ENCODE measurements at places on chromosomes 11 and 22.

DNA sequence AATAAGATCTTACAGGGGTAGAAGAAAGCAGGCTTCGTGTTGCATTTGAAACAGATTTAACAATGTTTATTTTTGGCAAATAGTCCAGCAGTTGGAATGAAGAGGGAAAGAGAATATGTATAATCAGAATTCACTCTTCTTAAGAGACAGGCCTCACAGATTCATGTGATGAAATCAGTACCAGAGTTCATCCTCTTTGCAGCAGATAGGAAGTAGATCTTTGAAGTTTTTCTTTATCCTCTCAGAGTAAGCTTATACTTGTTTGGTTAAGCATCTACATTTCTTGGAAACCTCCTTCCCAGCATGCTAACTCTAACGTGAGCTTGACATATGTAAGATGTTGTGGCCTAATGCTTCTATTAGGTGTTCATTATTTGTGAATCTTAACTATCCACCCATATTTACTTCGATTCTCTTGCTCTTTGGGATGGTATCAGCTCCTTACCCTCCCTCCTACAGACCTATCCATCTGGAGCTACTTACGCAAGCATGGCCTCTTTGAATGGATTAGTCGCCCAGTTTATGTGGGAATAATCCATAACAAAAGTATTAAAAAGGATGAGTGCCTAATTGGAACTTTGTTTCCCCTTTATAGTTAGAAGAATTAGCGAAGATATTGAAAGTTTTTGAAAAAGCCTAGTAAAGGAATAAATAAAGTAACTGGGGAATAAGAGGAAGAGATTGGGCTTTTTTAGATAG, 80.1 kb downstream of the PRMT3 start:
- DNase-seq = no peak

DNA sequence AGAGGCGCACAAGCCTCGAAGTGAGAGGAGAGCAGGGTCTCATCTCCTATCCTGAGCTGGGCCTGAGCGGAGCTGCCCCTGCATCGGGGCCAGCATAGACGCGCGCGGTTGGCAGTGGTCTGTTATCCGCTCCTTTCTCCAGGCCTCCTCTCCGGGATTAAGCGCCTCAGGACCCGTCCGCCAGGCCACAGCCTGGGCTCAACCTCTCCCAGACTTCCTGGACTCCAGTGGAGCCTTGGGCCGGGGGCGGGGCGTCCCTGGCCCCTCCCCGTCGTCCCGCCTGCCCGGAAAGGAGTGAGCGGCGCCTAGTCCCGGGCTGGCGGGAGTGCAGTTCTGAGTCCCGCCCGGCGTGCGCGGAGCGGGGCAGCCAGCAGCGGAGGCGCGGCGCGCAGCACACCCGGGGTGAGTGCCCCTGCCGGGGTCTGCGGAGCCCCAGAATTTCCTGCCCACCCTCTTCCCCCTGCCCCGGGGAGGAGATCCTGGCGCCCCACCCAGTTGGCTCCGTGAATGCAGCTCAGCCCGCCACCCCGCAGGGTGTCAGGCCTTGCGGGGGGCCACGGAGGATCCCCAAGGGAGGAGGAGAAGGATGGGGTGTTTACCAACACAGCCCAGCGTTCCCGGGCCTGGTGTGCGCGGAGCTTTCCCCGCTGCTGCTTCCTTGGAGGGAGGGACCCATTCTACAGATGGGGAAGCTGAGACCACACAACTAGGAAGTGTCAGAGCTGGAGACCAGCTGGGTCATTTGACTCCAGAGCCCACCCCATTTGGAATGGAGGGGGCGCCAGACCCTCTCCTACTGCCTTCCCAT, at the start of gene TCIRG1:
Gene TCIRG1, plus strand, starts transcription at position 308 of the 808 bp plus-strand sequence. CDS start 2,247 bp downstream, outside the sequence.
- DNase-seq = peak; percentile 65

GRCh38 chr11:32154275-32154674, 63.4 kb downstream of the RCN1 start:
- DNase-seq = no peak

DNA sequence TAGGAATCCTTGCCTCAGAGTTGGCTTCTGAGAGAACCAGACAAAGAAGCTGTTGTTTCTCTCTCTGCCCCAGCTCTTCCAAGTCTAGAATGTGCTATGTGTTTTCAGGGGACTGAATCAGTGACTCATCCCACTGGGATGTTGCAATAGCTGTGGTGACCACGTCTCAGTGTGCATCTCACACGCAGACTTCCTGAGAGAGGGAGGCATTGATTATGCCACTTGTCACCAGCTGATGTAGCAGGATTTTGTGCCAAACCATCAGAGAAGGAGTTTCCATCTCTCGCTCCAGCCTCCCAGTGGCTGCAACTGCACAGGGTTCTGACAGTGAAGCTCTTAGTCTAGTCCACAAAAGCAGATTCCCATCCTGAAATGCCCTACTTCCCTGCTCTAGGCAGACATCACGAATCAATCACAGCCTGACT, 455.8 kb downstream of the MIAT start:
- no peak for DNase-seq

GRCh38 chr11:66568124-66568916, at the start of gene CTSF:
Gene CTSF (minus strand): TSS chr11:66568606. CDS start chr11:66568486, 120 bp downstream.
- peak; percentile 79 for DNase-seq

Measured in caudate nucleus (tissue), 63 donors.